ENCODE measurements at places on chromosomes 4 and X.
A peak's percentile ranks its signal among the peaks of the same experiment; 100 is the strongest.

GRCh38 chr4:184763150-184763780 lies 29.4 kb upstream of the CENPU start:
- DNase-seq = no peak

- peak; percentile 15 for DNase-seq
These were observed 43.6 kb downstream of the UNC5C start for GRCh38 chr4:95505151-95505550.

DNA sequence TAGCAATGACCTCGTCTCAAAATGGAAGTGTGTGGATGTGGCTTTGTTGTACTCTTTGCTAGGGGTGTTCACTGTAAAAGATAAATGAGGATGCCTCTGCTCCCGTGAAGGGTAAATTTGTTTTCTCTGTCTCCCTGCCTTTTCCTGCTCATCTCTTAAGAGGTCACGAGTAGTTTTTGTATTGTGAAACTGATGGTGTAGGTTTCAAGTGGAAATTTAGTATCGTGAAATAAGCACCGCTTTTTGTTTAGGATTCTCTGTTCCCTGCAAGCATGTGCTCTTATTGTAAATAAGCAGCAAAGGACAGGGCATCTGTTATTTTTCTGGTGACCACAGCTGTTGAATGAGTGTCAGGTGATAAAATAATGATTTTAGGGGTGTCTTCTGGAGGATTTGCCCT lies 104.6 kb downstream of the PHEX start:
- DNase-seq = no peak

DNA sequence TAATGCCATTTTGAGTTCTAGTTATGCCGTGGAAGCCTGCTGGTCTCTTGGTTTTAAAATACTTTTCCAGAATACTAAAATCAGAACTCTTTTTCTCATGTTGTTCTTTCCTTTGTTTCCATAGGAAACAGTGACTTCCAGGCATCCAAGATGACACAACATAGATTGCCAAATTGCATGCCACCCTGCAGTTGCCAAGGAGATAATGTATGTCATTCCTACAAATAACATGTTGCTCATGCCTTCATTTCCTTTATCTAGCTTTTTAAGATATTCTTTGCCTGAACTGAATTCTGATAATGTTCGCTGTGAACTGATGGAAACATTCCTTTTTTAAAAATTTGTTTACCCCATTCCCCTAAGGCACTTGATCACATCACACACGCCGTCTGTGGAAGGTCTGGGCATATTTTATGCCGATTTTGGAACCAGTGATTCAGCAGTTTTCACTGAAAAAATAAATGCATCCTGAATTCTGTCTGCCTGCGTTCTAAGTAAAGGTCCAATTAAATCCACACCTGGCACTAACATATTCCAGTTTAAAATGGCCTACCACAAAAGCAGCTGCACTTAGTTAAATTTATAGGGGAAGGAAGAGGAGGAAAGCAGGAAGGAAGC lies 38.0 kb upstream of the COX7B2 start:
- DNase-seq = no peak

- no peak for DNase-seq
These were observed 3.9 kb downstream of the SORCS2 start for GRCh38 chr4:7196288-7196651.
